ENCODE measurements at places on chromosomes 7 and 10. TPM values are rescaled to one million over a fixed set of nuclear protein-coding genes. Genes with fewer than 3 reads are reported as not detected.

The CYP3A5 gene
- 0.09 TPM for polyA plus RNA-seq

The ADCYAP1R1 gene
- polyA plus RNA-seq = 0.84 TPM

The KCNK18 gene
- not detected for polyA plus RNA-seq

The KCNIP2 gene
- 729 TPM for polyA plus RNA-seq

The TEX47 gene
- not detected for polyA plus RNA-seq

The FAM241B gene
- polyA plus RNA-seq = 5.6 TPM

The MSMB gene
- polyA plus RNA-seq = not detected

Measured in right cardiac atrium (tissue), 5 donors.